ENCODE measurements at places on chromosomes 5 and 9.

- no peak for DNase-seq
Observed at GRCh38 chr5:57774439-57774838, 291.8 kb upstream of the ACTBL2 start.

- no peak for DNase-seq
Observed at GRCh38 chr5:103059525-103059924, 60.4 kb downstream of the GIN1 start.

DNA sequence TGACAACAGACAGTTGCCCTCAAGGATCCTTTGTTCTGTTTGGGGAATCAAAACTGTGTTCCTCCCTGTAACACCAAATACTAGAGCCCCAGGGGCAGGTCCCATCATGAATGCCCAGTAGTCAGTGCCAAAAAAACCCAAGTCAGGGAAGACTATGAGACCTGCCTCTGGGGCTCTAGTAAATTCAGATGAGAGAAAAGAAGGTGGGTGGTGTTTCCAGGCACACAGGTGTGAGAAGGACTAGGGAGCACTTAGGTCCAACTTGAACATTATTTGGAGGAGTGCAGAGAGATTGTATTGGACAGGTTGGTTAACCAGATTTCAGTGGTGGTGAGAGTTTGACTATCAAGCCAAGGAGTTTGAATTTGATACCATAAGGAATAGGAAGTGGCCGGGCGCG lies 52.0 kb downstream of the SLC22A5 start:
- no peak for DNase-seq

DNA sequence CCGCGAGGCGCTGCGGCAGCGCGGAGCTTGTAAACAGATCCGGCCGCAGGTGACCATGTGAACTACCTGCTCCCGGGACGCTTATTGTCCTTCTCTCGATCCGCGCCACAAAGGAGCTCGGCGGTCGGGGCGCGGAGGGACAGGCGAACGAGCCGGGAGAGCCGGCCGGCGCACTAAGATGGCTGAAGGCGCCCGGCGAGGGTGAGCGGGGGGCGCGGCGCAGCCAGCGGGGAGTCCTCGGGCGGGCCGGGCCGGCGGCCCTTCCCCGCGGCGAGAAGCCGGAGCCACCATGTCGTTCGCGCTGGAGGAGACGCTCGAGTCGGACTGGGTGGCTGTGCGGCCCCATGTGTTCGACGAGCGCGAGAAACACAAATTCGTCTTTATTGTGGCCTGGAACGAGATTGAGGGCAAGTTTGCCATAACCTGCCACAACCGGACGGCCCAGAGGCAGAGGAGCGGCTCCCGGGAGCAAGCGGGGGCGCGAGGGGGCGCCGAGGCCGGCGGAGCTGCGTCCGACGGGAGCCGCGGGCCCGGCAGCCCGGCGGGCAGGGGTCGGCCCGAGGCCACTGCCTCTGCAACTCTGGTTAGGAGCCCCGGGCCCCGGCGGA lies 535 bp downstream of the JMY start:
- DNase-seq: no peak

- DNase-seq: no peak
Observed at GRCh38 chr5:74290634-74291241, 349.8 kb downstream of the ENC1 start.

GRCh38 chr5:145157841-145158240 lies 677.3 kb downstream of the PRELID2 start:
- DNase-seq: no peak

DNA sequence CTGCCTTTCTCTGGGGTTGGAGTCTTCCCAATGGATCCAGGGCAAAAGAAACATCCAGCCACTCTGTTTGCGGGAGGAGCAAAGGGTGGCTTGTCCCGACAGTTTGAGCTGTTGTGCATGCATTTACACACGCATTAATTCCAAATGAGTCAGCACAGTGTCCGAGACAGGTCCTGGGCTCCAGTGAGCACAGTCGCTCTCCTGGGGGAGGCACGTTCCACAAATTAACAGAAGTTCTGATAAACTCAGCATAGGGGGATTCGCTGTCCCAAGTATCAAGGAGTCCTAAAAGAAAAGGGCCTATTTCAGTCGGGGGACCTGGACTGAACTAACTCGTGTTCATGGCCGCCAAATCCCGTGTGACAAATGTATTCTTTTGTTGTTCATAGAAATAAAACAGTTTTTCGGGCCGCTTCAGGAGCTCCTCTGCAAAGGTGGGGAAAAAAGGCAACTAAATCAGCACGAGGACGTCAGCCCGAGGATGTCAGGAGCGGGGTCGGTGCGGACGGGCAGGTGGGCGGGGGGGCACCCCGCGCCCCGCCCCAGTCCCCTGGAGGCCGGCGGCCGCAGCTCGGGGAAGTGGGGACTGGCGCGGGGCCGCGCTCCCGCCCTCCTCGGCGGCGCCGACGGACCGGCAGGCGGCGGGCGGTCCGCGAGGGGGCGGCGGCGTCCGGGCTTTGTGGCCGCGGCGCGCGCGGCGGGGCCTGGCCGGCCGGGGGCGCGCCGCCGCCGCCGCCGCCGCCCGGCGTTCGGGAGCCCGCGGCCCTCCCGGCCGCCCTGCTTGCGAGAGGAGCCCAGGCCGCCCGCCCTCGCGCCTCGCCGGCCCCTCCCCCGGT lies at the start of gene MSANTD3:
Gene MSANTD3 (plus strand): TSS at position 614 of the 836 bp plus-strand sequence. CDS start 14,796 bp downstream, outside the sequence.
- DNase-seq: no peak

DNA sequence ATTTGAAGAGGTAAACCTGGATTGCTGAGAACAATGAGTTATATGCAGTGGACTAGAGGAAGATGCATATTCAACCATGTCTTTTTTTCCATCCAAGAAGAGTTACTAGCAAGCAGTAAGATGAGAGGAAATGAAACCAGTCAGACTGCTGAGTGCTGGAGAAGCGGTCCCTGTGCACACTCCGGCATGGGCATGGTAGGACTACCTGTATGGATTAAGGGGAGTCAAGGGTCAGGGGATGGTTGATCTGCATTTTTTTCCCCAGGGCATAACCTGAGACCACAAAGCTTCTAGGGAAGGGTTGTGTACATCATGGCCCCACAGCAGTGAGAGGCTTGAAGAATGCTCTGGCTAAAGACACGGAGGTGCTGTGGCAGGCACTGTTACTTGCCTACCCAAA lies 76.6 kb upstream of the ZNF169 start:
- DNase-seq: no peak

DNA sequence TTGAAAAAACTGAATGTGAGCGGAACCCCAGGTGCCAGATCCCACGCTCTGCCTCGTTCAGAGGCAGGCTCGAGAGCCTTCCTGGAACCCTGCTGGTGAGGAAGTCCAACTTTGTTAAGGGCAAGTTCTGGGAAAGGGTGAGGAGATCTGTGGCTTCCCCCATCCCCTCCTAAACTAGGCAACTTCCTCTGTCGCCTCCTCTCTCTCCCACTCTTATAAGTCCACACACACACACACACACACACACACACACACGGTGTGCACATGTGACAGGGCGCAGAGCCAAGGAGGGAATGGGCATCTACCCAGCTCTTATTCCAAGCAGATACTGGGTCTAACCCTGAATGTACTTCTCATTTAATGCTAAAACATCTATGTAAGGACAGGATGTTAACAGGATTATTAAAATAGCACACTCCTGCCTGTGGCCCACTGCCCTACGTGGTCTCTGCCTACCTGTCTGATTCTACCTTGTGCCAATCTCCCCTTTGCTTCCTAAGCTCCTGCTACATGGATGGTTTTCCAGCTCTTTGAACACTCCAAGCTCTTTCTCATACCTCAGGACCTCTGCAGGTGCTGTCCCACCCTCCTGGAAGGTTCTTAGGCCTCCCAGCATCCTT lies 72.4 kb upstream of the FBXW11 start:
- no peak for DNase-seq

DNA sequence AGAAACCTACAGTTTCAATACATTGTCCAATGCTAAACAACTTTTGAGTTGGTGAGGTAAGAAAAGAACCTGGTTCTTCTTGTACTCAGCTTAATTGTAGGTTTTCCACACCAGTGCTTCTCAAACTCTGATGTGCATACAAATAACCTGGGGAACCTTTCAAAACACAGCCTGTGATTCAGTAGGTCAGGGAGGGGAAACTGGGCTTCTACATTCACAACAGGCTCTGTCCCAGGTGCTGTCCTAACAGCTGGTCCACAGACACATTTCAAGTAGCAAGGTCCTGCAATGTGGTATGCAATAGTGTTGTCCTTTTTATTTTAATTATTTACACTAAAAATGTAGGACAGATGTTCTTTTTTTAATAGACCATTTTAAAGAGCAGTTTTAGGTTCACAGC lies 47.4 kb upstream of the SNCAIP start:
- no peak for DNase-seq

DNA sequence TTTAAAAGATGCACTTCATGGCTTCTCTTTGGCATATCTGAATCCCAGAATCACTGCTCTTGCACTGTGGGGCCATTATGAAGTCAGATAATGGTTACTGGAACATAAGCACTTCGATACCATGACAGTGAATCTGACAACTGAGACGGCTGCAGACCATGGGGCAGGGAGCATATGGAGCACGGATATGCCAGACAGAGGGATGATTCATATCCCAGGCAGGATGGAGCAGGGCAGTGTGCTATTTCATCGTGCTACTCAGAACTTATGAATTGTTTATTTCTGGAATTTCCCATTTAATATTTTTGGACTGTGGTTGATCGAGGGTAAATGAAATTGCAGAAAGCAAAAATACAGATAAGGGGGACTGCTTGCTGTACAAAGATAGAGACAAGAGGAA lies 145.0 kb downstream of the EGFLAM start:
- DNase-seq: no peak

DNA sequence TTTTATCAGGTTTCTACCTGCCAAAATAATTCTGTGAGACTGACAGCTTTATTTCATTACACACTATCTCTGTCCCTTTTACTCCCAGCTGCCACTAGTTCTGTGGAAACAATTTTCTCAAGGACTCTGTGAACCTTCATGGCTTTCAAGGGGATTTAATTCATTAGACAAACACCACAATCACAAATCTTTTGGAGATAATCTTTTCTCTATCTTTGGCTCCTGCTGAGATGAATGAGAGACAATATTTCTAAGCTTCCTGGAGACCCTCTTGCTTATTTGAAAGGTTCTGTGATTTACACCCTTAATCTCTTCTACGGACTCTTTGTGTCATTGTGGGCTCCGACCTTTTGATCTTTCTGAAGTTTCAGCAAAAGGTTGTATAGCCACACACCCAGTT lies 222.6 kb downstream of the PRDM9 start:
- no peak for DNase-seq

DNA sequence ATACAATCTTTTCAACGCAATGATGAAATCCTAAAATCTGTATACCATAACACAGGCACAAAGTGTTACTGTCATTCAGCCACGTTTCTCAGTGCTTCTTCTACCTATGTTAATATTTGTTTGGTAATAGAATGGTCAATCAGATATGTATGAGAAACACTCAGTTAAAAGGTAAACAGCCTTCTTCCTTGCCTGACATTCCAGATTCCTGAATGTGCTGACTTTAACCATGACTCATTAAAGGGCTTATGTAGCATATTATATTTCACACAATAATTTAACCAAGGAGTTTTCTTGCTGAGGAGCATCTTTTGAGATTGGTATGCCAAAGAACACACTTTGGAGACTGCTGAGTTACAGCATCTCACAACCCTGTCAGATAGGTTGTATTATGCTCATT lies 187.6 kb downstream of the CETN3 start:
- DNase-seq: no peak

All from NCI-H1436 treated with DMSO at 0.1 percent for 48 hours (cell line).